ENCODE measurements at places on chromosomes 13 and 19.

DNA sequence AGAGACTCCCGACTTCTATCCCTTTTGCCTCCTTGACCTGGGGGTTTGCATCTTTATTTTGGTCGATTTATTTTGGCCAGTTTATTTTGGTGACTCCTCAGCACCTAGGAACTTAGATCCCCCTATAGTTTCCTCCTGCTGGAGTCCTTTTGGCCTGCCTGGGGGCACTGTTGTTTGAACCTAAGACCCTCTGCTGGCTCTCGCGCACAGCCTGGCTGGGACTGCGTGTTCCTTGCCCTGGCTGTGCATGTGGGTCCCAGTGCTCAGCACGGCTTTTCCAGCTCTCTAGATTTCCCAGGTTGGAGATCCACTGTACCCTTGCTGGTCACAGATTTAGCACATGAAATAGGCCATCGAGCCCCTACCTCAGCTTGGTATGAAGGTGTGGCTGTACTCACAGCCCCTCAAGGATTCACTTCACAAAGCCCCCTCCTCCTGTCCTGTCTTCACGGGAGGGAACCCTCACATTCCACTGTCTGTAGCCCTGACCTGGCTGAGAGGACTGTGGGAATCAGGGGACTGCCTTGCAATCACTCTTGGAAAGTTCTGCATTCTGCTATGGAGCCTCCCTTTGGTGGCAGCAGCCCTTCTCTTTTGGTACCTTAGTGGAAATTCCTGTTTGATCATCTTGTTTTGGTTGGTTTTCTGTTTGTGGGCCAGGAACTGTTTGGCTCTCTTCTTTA is 8.3 kb downstream of the UBAC2 start:
- DNase-seq, result no peak

GRCh38 chr19:29971002-29971401 is 29.0 kb downstream of the URI1 start:
- DNase-seq, result no peak

DNA sequence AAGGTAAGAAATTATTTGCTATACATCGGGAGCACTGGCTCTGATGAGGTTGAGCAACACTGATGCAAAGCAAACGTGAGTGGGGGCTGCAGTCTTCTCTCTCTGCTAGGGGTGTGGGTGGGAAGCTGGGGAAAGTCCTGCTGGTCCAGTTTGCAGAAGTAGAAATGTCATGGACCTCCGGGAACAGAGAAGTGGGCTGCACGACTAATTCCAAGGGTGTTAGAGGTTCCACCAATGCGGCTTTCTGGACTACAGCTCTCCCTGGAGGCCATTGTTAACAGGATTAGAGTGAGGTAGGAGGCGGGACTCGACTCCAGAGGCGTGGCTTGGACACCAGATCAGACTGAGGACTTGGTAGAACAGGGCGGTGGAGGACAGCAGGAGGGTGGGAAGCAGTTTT is 5.7 kb upstream of the FBXO27 start:
- DNase-seq, result peak; percentile 43

GRCh38 chr13:76481738-76482137 is 404.5 kb downstream of the KCTD12 start:
- DNase-seq, result no peak

DNA sequence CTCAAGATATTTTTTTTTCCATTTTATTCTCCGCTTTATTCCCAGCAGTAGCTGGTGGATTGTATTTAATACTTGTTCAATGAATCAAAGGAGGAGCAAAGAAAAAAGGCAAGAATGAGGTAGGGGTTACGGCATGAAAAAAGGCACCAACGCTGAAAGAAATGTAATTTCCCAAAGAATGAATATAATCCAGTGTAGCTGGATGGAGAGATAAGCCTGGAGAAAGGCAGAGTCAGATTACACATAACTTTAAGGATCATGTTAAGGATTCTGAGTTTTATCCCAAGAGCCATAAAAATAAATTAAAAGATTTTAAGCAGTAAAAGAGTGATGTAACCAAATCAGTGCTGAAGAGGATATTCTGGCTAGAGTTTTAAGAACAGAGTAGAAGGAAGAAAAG is 67.7 kb downstream of the RBM26 start:
- no peak for DNase-seq

DNA sequence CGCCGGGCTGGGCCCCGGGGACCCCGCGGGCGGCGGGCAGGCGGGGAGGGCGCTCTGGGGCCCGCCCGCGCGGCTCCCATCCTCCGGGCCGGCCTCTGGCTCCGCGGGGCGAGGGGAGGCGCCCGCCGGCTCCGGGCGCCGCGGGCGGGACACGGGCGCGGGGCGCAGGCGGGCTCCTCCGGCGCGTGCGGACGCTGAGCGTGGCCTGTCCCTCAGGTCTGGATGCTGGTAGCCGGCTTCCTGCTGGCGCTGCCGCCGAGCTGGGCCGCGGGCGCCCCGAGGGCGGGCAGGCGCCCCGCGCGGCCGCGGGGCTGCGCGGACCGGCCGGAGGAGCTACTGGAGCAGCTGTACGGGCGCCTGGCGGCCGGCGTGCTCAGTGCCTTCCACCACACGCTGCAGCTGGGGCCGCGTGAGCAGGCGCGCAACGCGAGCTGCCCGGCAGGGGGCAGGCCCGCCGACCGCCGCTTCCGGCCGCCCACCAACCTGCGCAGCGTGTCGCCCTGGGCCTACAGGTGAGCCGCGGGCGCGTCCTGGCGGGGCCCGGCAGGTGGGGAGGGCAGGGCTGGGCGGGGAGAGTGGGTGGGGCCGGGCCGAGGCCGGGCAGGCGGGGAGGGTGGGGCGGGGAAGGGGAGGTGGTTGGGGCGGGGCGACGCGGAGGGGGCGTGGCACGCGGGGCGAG is 420 bp downstream of the IL17D start:
- peak; percentile 77 for DNase-seq

DNA sequence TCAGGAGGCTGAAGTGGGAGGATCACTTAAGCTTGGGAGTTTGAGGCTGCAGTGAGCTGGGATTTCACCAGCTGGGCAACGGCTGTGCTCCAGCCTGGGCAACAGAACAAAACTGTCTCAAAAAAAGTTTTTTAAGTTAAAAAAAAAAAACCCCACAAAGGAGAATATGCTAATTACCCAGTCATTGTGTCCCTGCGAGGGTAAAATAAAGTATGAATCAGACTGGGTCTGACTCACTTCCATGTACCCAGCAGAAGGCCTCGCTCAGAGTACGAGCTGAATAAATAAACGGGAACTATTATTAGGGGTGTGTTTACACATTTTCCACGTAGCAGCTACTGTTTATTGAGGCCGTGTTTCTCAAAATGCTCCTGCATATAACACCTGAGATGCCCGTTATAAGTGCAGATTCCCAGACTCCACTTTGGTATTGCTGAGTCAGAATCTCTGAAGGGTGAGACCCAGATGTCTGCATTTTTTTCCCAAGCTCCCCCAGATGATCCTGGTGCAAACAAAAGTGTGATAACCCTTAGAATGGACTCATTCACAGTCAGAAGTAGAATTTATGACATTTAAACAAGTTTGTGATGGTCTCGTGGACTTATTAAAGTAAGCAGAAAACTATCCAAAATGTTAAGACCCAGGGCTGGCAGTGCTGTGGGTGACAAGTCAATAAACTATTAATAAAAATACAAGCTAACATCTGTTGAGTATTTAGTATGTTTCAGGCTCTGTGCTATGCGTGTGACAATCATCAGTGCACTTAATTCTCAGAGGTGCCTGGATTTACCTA is 28.2 kb downstream of the KCNC3 start:
- DNase-seq, result peak; percentile 80
